ENCODE measurements at places on chromosomes 2 and 18. TPM values are rescaled to one million over a fixed set of nuclear protein-coding genes. Genes with fewer than 3 reads are reported as not detected.
A peak's percentile ranks its signal among the peaks of the same experiment; 100 is the strongest.

The UPP2 gene
- total RNA-seq, result not detected

The ALKAL2 gene
- 18.7 TPM for total RNA-seq

The MARCHF7 gene
- total RNA-seq, result 83.2 TPM

The GPR39 gene
- total RNA-seq, result 13.4 TPM

The CHN1 gene
- total RNA-seq, result 30.6 TPM

The PSTPIP2 gene
- total RNA-seq, result 9.8 TPM

The TUBA4B gene
- total RNA-seq, result not detected

The KCNJ13 gene
- not detected for total RNA-seq

The CAPN14 gene
- total RNA-seq, result 0.26 TPM

The METTL8 gene
- total RNA-seq, result 18.2 TPM

GRCh38 chr18:10315522-10315921 lies 138.9 kb upstream of the APCDD1 start:
- DNase-seq, result no peak
- H3K36me3 ChIP-seq, result no peaks in the 10 kb centered on the region
- no peaks in the 10 kb centered on the region for H3K27me3 ChIP-seq

DNA sequence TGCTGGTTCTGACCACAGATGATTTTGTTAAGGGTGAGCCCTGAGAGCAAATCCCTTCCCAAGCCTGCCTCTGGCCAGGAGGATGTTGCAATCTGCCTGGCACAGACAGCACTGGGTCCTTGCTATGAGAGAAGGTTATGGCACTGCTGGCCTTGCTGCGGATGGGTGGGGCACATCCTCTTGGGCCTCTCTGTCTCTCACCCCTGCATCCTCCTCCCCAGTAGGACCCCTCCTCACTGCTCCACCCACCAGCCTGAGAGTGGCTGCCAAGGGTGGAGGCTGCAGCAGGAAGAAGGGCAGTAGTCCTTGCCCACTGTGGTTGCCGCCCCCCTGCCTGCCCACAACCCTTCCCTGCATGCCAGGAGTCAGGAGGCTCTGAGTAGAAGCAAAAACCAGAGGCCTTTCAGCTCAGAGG lies 180.9 kb downstream of the ZBTB7C start:
- H3K4me3 ChIP-seq, result no peak overlapping the region
- H3K27ac ChIP-seq, result peak overlapping the region; percentile 30
- DNase-seq, result peak; percentile 74
- peaks cover 30% of the 10 kb centered on the region for H3K4me1 ChIP-seq
- no peaks in the 10 kb centered on the region for H3K27me3 ChIP-seq
- H3K36me3 ChIP-seq, result no peaks in the 10 kb centered on the region

DNA sequence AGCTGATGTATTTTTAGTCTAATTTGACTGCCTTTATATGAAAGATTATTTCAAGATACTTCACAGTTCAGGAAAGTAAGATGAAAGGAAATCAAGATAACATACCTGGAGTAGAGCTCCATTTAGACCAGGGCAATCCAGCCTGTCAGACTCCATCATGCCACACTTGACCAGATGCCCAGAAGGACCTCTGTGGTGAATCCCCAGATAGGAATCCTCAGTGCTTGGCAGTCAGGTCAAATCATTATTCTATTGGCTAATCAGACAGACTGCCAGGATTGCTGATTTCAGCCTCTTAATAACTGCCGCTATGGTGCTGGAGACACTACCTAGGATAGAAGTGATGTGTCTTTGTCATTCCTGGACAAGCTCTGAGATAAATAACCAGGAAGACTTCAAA lies 404.2 kb downstream of the STK39 start:
- H3K27ac ChIP-seq, result no peak overlapping the region
- no peak overlapping the region for H3K4me3 ChIP-seq

GRCh38 chr2:38526195-38526594 lies 76.5 kb downstream of the HNRNPLL start:
- H3K36me3 ChIP-seq, result no peaks in the 10 kb centered on the region
- no peaks in the 10 kb centered on the region for H3K4me1 ChIP-seq
- H3K4me3 ChIP-seq, result no peak overlapping the region
- H3K27ac ChIP-seq, result no peak overlapping the region
- DNase-seq, result no peak
- H3K27me3 ChIP-seq, result no peaks in the 10 kb centered on the region

- no peak overlapping the region for H3K27ac ChIP-seq
- H3K36me3 ChIP-seq, result peaks cover 13% of the 10 kb centered on the region
- no peak for DNase-seq
- no peak overlapping the region for H3K4me3 ChIP-seq
Observed at GRCh38 chr2:24675338-24675737, 117.9 kb downstream of the PTRHD1 start.

GRCh38 chr18:77063260-77063659 lies 69.3 kb downstream of the MBP start:
- H3K27me3 ChIP-seq, result no peaks in the 10 kb centered on the region

DNA sequence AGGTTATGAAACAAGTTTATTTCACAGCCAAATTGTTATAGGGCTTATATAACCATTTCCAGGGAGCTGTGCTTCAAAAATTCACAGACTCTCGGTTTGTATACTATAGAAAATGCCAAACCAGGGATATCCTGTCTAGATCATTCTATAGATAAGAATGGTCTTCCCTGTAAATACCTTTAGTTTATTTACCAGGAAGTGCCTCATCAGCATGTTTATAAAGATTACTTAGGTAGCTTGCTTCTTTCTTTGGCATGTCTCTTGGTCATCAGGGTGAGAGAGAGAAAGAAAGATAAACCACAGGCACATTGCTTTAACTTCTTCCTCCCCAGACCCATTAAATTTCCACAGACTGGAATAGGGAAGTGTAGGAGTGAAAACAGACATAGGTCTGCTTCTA lies 439.4 kb downstream of the SPAG16 start:
- no peak overlapping the region for H3K27ac ChIP-seq
- DNase-seq, result no peak
- H3K36me3 ChIP-seq, result no peaks in the 10 kb centered on the region
- no peaks in the 10 kb centered on the region for H3K4me1 ChIP-seq

DNA sequence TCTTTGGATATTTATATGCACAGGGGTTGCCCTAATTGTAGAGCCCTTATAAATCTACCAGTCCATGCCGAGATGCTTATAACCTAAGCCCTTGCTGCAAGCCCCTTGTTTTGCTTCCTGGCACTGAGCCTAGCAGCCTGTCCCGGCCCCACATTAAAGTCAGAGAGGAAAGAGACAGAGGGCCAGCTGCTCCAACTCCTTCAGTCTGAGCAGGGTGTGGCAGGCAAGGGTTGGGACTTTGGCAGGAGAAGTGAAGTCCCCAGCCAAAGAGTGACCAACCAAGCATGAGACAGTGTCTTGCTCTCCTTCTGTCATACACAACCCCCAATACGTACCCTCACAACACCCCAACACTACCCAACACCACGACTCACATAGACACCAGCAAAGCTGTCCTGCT lies 54.7 kb upstream of the FZD7 start:
- DNase-seq, result no peak
- H3K4me1 ChIP-seq, result no peaks in the 10 kb centered on the region
- H3K36me3 ChIP-seq, result no peaks in the 10 kb centered on the region
- no peak overlapping the region for H3K27ac ChIP-seq
- H3K27me3 ChIP-seq, result no peaks in the 10 kb centered on the region
- H3K4me3 ChIP-seq, result no peak overlapping the region

GRCh38 chr2:164000176-164000575 lies 264.4 kb upstream of the FIGN start:
- H3K27me3 ChIP-seq, result no peaks in the 10 kb centered on the region
- no peak for DNase-seq
- no peak overlapping the region for H3K27ac ChIP-seq
- no peaks in the 10 kb centered on the region for H3K36me3 ChIP-seq

DNA sequence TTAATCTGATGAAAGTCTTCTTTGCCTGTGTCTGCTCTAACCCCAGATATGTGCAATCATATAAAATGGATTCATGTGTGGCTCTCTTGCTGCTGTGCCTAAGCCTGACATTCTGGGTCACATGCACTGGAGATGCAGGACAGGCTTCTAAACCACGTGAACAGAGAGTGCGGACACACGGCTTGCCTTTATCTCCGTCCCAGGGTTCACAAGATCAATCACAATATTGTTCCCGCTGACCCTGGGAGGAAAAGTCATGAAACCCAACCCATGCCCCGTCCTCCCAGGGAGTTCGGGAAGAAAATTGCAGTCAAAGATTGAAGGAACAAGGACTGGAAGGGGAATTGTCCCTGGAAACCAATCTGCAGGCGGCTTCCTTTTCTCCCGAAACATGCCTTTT lies 74.8 kb downstream of the VAPA start:
- H3K27me3 ChIP-seq, result no peaks in the 10 kb centered on the region
- H3K27ac ChIP-seq, result no peak overlapping the region
- peaks cover 16% of the 10 kb centered on the region for H3K4me1 ChIP-seq
- no peak for DNase-seq
- no peak overlapping the region for H3K4me3 ChIP-seq

- no peaks in the 10 kb centered on the region for H3K27me3 ChIP-seq
- H3K4me1 ChIP-seq, result no peaks in the 10 kb centered on the region
- no peak overlapping the region for H3K27ac ChIP-seq
- DNase-seq, result no peak
- no peak overlapping the region for H3K4me3 ChIP-seq
Observed at GRCh38 chr2:29841386-29842004, 79.9 kb downstream of the ALK start.

- H3K27me3 ChIP-seq, result peaks cover 16% of the 10 kb centered on the region
- no peak overlapping the region for H3K4me3 ChIP-seq
- H3K36me3 ChIP-seq, result no peaks in the 10 kb centered on the region
- H3K4me1 ChIP-seq, result no peaks in the 10 kb centered on the region
- H3K27ac ChIP-seq, result no peak overlapping the region
- DNase-seq, result no peak
Observed at GRCh38 chr2:233912691-233913423, 4.3 kb upstream of the TRPM8 start.

GRCh38 chr2:17540093-17540812 lies at the start of gene VSNL1:
Gene VSNL1, plus strand, starts transcription at chr2:17540696. Its CDS starts 51,379 bp downstream, at chr2:17592075.
- peak within 1 kb of the TSS; percentile 34 for H3K4me3 ChIP-seq
- H3K27ac ChIP-seq, result no peak within 1 kb of the TSS
- no peaks in the 10 kb centered on the region for H3K36me3 ChIP-seq
- peaks cover 10% of the 10 kb centered on the region for H3K4me1 ChIP-seq
- peaks cover 74% of the 10 kb centered on the region for H3K27me3 ChIP-seq

DNA sequence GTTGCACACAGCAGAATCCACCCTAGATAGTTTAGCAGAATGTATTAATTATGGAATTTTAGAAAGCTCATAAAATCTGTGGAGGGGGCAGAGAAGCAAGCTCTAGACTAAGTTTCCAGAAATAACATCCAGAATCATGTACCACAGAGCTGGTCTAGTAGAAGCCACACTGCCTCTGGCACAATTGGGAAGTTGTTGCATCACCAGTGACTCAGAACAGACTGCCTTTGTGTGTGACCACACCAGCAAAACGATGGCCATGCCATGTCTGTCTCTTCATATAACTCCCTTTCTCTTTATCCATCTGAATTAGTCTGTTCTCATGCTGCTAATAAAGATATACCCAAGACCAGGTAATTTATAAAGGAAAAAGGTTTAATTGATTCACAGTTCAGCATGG lies 158.9 kb downstream of the CCDC148 start:
- no peak for DNase-seq
- no peaks in the 10 kb centered on the region for H3K36me3 ChIP-seq
- H3K4me1 ChIP-seq, result no peaks in the 10 kb centered on the region
- H3K27ac ChIP-seq, result no peak overlapping the region
- H3K4me3 ChIP-seq, result no peak overlapping the region

DNA sequence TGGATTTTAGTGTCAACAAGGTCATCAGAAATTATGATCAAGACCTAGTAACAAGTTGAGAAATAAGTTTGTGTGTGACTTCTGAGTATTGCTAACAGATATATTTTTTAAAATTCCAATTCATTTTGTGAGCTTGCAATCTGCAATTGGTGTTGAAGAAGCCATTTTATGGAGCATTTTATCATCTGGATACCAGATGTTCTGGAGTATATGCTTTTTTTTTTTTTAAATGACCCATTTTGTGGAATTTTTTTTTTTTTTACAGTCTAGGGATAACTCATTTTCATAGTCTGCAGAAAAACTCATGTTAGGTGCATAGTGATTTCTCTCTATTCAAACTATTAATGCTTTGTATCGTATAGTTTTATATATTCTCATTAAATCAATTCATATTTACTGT lies 12.6 kb downstream of the QPCT start:
- H3K4me3 ChIP-seq, result no peak overlapping the region
- no peak overlapping the region for H3K27ac ChIP-seq
- H3K36me3 ChIP-seq, result no peaks in the 10 kb centered on the region
- DNase-seq, result no peak
- no peaks in the 10 kb centered on the region for H3K4me1 ChIP-seq

GRCh38 chr18:9951022-9951859 lies 37.4 kb downstream of the VAPA start:
- peaks cover 8% of the 10 kb centered on the region for H3K4me1 ChIP-seq
- no peak overlapping the region for H3K4me3 ChIP-seq
- peak overlapping the region; percentile 1 for H3K27ac ChIP-seq
- H3K36me3 ChIP-seq, result peaks cover 92% of the 10 kb centered on the region

DNA sequence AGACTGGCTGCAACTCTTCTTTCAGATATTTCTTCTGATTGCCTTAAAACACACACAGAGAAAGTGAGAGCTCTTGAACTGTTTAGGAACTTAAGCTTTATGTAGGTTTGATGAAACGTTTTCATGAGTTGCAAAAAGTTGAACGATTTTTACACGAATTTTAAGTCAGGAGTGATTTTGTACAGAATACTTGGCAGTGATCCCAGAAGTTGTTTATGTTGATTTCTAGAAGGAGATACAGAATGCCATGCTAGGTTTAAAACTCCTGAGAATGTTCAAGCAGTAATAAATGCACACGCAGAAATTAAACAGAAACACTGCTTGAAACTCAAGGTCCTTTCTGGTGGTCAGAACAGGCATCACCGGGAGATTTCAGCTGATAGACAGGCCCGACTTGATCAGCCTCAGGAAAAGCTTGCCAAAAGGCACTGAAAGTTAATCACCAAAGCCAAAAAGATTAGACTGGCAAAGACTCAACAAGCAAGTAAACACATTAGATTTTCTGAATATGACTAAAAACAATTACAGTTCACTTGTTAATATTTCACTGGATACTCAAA lies 123.1 kb downstream of the SOCS6 start:
- H3K36me3 ChIP-seq, result no peaks in the 10 kb centered on the region
- no peaks in the 10 kb centered on the region for H3K4me1 ChIP-seq
- no peak overlapping the region for H3K27ac ChIP-seq
- H3K27me3 ChIP-seq, result no peaks in the 10 kb centered on the region

GRCh38 chr2:219630770-219631405 lies 3.5 kb downstream of the SLC4A3 start:
- no peak for DNase-seq
- no peak overlapping the region for H3K27ac ChIP-seq
- H3K36me3 ChIP-seq, result no peaks in the 10 kb centered on the region
- H3K4me3 ChIP-seq, result no peak overlapping the region

- no peak for DNase-seq
- peak overlapping the region; percentile 4 for H3K27ac ChIP-seq
- peaks cover 39% of the 10 kb centered on the region for H3K4me1 ChIP-seq
- H3K4me3 ChIP-seq, result no peak overlapping the region
- H3K27me3 ChIP-seq, result no peaks in the 10 kb centered on the region
- H3K36me3 ChIP-seq, result no peaks in the 10 kb centered on the region
Observed at GRCh38 chr2:222796413-222797103, 64.3 kb upstream of the ACSL3 start.
